ENCODE measurements at places on chromosomes 6 and 20. TPM values are rescaled to one million over a fixed set of nuclear protein-coding genes. Genes with fewer than 3 reads are reported as not detected.

The DEFB124 gene
- not detected for total RNA-seq

The SLC16A10 gene
- not detected for total RNA-seq

The HUS1B gene
- 0.72 TPM for total RNA-seq

- H3K27ac ChIP-seq, result no peak overlapping the region
- H3K27me3 ChIP-seq, result no peaks in the 10 kb centered on the region
- DNase-seq, result no peak
- H3K36me3 ChIP-seq, result no peaks in the 10 kb centered on the region
Measured at GRCh38 chr6:106453756-106454367, 93.3 kb downstream of the CRYBG1 start.
